Germinal center (tissue), 1 donor: ENCODE measurements at places on chromosomes 1 and 21.
A peak's percentile ranks its signal among the peaks of the same experiment; 100 is the strongest.

GRCh38 chr1:25738499-25738898 is 61.5 kb upstream of the SELENON start:
- DNase-seq, result no peak

GRCh38 chr1:39214714-39214997 is 10.2 kb downstream of the MACF1 start:
- no peak for DNase-seq

DNA sequence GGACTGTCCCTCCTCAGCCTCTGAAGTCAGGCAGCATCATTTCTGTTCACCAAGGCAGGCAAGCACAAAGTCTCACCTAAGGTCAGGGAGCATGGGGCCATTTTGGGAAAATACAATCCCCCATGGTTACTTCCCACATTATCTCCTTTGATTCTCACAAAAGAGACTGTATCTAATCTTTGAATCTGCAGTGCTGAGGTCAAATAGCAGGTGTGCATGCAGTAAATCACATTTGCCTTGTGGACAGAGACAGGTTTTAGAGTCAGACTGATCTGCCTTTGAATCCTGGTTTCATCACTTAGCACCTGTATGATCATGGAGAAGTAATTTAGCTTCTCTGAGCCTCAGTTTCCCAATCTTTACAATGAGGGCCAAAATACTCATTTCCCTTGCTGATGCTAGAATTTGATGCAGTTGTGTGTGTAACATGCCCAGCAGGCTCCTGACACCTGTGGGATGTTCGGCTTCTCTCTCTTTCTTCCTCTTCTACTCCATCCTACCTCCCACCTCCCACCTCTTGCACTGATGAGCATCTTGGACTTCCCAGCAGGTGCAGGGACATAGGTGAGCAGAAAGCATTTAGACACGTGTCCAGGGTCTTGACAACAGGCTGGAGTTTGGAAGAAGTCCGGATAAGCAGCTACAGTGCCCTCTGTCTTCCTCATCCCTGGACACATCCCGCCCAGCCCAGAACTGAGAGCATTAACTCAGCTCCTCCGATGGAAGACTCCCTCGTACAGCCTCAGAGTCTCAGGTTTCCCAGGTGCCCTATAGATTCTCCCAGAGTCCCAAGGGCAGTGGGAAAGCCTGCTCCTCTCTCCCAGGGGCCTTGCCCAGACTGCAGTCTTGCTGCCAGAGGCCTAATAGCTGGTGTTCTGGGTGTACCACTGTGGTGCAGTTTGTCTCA is 18.9 kb downstream of the NENF start:
- DNase-seq, result no peak

GRCh38 chr1:156656806-156657740 is 15.2 kb downstream of the BCAN start:
- DNase-seq, result peak; percentile 82

DNA sequence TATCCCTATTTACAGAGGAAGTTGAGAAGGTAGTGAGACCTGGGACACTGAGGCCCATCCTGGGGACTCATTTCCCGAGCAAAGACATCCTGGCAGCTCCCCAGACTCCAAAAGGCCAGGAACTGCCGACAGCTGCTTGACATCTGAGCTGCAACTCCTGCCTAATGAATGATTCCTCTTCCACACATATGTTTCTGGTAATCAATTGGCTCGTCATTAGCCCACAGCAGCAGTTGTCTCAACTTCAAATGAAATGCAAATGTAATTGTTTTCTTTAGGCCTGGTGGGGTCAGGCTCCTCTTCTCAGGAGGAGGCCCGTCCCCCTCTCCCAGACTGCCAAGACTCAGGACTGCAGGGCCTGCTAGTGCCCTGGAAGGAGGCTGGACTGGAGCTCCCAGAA is 61.8 kb upstream of the DISP3 start:
- no peak for DNase-seq

GRCh38 chr1:111615870-111616715 is 3.5 kb upstream of the RAP1A start:
- DNase-seq, result peak; percentile 51

GRCh38 chr1:59678493-59679228 is 136.1 kb upstream of the HOOK1 start:
- DNase-seq, result no peak

- no peak for DNase-seq
These were observed 50.8 kb upstream of the WNT2B start for GRCh38 chr1:112457955-112458354.

DNA sequence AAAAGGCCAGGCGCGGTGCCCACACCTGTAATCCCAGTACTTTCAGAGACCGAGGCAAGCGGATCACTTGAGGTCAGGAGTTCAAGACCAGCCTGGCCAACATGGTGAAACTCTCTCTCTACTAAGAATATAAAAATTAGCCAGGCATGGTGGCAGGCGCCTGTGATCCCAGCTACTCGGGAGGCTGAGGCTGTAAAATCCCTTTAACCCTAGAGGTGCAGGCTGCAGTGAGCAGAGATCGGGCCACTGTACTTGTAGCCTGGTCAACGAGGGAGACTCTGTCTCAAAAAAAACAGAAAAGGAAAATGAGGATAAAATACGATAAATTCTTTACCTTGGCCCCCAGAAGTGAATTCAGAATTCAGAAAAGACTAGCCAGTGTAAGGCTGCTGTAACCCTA is 1.6 kb downstream of the TMEM50B start:
- DNase-seq, result no peak

DNA sequence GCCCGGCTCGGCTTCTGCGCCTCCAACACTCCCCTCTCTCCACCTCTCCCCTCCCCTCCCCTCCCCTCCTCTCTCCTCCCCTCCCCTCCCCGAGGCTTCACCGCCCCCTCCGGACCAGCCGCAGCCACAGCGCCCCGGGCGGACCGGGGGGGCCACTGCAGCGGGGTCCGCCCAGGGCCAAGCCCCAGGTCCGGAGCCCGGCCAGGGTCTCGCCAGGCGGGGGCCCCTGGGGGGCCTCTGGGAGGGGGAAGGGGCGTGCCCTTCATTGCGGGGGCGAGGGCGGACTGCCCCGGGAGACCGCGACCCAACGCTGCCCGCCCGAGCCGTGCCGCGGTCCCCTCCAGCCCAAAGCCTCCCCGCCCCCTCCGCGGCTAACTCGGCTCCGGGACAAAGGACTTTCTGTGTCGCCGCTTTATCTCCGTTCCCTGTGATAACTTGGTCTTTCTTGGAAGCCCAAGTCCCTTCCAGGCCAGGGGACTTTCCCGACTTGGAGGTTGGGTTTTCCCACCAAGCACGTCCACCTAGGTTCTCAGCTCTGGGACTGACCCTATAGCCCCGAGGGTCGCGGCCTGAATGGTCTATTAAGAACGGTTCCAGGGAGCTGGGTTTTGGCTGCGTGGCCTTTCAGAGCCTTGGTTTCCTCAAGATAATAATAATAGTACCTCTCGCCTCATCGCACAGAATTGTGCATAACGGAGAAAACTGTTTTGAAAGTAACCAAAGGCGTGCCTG is at the start of gene UBQLN4:
UBQLN4 (minus strand) TSS at position 31 of the 732 bp plus-strand sequence. CDS start 97 bp downstream, outside the sequence.
- peak; percentile 93 for DNase-seq

DNA sequence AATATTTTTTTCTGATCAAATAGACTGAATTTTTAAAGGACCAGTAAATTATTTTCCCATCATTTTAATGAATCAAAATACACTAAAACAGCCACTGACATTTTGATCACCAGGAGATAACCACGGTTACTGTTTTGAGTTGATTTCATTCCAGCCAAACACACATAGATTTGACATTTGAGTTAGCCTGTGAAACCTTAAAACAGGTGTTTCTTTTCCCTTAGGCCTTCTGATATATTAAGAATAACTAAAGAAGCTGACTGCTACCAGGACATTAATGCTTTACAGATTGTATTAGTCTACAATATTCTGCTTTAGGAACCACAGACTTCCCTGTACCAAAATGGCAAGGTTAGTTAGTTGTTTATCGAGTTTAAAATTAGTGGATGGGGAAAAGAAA is 193.4 kb downstream of the OMA1 start:
- DNase-seq, result no peak

DNA sequence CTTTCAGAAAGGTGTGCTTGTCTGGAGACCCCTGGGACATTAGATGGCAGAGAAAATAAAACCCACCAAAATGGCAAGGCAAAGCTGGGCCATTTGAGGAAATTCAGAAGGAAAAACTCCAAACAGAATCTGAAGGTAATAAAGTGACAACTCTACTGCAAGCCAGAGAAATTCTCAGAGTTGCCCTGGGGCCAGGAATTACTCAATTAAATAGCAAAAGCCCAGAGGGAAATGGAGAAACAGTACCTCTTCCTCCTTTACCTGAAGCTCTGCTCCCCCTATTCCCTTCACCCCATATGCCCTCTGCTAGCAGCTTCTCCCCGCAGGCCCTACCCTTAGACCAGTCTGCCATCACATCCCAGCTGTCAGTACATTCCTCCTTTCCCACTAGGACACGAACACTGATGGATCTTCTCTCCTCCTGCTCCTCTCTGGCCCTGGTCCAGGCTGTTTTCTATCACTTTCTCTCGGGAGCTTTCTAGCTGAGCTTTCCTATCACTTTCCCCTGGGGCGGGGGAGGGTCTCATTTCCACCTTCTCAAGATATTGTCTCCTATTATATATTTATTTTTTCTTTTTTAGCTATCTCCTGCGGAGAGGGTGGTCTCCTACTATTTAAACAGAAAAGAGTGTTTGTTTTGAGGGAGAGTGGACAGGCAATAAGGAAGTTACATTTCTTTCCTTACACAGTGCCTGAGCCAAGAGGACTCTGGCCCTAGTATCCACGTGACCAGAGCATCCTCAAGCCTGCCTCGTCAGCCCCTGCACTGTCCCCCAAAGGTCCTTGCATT is 47.7 kb upstream of the RBM15 start:
- no peak for DNase-seq

GRCh38 chr1:235917267-235917811 is 50.6 kb upstream of the LYST start:
- no peak for DNase-seq

GRCh38 chr1:150183061-150183460 is 33.3 kb downstream of the PLEKHO1 start:
- DNase-seq, result no peak

GRCh38 chr1:237851210-237851845 is 39.4 kb downstream of the ZP4 start:
- no peak for DNase-seq

- DNase-seq, result no peak
These were observed 39.5 kb upstream of the MCOLN3 start for GRCh38 chr1:85087659-85088407.

GRCh38 chr1:234297668-234298067 is 75.6 kb upstream of the COA6 start:
- DNase-seq, result no peak

DNA sequence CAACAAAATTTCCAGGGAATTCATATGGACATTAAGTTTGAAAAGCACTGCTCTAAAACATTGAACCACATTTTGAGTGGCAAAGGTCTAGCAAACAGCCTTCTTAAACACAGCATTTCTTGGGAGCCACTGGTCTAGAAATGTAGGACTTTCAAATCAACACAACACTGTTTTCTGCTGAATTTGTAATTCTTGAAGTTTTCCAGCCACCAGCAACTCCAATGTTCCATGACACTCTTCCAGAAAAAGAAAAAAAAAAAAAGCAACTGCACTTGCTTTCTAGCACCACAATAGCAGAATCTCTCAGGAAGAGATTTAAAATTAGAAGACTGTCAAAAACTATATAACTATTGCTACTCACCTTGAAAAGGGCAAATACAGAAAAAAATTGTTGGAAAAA is 4.5 kb downstream of the SYDE2 start:
- no peak for DNase-seq

GRCh38 chr1:64223329-64224151 is 20.1 kb downstream of the UBE2U start:
- DNase-seq, result no peak

DNA sequence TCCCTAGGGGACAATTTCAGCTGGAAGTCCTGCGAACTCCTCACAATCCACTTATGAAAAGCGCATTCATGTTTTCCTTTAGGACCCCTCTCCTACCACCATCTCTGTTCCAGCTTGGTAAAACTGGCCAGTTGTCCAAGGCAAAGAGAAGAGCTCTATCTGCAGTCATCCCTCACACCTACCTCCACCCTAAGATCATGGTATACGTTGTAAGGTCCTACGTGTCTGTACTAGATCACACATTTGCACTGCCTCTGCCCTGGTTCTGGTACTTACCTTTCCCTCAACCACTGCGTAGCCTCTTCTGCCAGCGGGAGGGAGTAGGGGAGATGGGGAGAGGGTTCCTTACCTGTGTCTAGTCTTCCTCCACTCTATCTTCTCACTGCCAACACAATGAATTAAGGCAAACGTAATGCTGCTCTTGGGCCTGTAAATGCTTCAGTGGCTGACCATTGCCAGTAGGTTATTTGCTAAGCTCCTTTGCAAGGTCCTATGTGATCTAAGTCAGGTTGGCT is 739 bp upstream of the NUP133 start:
- DNase-seq, result peak; percentile 6

DNA sequence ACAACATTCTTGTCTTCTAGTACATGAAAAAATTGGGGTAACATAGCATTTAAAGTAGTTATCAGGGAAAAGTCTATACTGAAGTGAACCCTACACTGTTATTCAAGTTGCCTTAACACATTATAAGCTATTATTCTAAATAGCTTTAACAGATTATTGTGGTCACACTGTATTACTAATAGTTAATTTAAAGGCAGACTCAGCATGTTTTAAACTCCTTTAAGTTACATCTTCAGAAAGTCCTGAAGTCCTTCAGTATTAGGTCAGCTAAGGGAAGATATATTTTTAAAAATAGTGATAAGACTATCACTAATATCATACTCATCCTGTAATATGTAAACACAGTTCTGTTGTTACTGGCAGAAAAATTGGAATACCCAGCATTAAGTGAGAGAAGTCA is 67.4 kb downstream of the GPR137B start:
- no peak for DNase-seq

DNA sequence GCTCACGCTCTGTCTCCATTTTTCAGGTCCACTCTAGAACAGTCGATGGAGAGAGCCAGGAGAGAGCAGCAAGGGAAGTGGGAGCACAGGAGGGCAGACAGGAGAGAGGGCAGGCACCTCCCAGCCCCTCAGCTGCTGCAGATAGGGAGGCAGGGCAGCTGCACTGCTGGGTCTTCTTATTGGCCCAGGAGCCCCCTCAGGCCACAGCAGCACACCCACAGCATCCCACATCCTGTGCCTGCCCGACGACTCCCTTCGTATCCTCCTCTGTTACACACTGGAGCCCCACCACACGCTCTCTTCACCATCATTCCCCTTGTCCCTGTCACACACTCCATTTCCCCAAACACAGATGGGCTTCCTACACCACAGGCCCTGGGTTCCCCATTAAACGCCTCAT is 13.7 kb upstream of the ARTN start:
- DNase-seq, result no peak

GRCh38 chr21:38256599-38257302 is at the start of gene KCNJ15:
Gene KCNJ15 (plus strand): TSS chr21:38256991. CDS start chr21:38299262, 42,271 bp downstream.
- DNase-seq, result no peak

- no peak for DNase-seq
These were observed 11.4 kb downstream of the TTC34 start for GRCh38 chr1:2789986-2790581.

- DNase-seq, result peak; percentile 40
These were observed 11.5 kb upstream of the PSRC1 start for GRCh38 chr1:109294481-109294880.
